ENCODE measurements at places on chromosomes 6 and 20.

- H3K27ac ChIP-seq = peak overlapping the region; percentile 13
- H3K4me3 ChIP-seq = no peak overlapping the region
- peaks cover 10% of the 10 kb centered on the region for H3K4me1 ChIP-seq
- DNase-seq = no peak
- peaks cover 34% of the 10 kb centered on the region for H3K36me3 ChIP-seq
These were observed 19.4 kb downstream of the SDHAF4 start for GRCh38 chr6:70586114-70586513.

GRCh38 chr6:167685654-167686053 lies 141.1 kb upstream of the AFDN start:
- no peaks in the 10 kb centered on the region for H3K36me3 ChIP-seq
- peaks cover 3% of the 10 kb centered on the region for H3K4me1 ChIP-seq
- H3K27ac ChIP-seq = no peak overlapping the region
- peaks cover 50% of the 10 kb centered on the region for H3K27me3 ChIP-seq
- no peak for DNase-seq

DNA sequence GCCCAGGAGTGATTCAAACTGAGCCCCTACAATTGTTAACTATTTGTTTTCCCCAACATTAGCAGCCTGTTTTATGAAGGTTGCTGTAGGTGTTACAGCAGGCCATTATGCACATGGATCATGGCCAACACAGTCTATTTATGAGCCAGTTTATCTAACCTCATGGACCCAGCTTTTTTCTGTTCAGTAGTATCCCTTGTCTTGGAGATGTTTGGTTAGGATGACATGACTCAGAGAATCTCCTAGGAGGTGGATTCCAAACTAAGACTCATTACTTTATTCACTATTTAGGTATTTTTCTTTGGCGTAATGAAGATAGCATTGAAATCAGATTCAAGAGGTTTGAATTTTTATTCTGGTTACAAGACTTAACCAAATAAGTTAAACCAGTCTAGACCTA lies 62.8 kb upstream of the TFB1M start:
- H3K27me3 ChIP-seq = no peaks in the 10 kb centered on the region
- H3K4me1 ChIP-seq = no peaks in the 10 kb centered on the region
- no peak overlapping the region for H3K27ac ChIP-seq
- no peak overlapping the region for H3K4me3 ChIP-seq
- no peak for DNase-seq

GRCh38 chr6:15901141-15902115 lies 227.5 kb upstream of the MYLIP start:
- no peaks in the 10 kb centered on the region for H3K36me3 ChIP-seq
- H3K27ac ChIP-seq = peak overlapping the region; percentile 52
- peaks cover 12% of the 10 kb centered on the region for H3K4me1 ChIP-seq
- H3K4me3 ChIP-seq = peak overlapping the region; percentile 35
- DNase-seq = no peak

DNA sequence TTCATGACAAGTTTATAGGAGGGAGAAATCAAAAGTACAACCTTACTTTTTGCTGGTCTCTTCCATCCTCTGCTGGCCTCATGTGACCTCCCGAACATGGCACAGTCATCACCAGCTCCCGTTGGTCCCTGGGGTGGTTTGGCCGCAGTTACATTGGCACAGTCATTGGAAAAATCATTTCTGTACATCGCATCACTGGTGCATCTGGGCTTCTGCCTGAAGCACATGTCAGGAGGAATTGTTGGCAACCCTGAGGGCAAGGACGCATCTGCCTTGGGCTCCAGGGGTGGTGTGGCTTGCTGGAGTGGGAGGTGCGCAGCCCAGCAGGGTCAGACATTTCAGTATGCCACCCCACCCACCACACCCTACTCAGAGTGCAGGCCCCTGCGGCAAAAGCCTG lies 162.9 kb upstream of the SLC24A3 start:
- H3K4me3 ChIP-seq = no peak overlapping the region
- no peaks in the 10 kb centered on the region for H3K27me3 ChIP-seq
- DNase-seq = no peak
- no peaks in the 10 kb centered on the region for H3K36me3 ChIP-seq
- no peak overlapping the region for H3K27ac ChIP-seq
- peaks cover 5% of the 10 kb centered on the region for H3K4me1 ChIP-seq

DNA sequence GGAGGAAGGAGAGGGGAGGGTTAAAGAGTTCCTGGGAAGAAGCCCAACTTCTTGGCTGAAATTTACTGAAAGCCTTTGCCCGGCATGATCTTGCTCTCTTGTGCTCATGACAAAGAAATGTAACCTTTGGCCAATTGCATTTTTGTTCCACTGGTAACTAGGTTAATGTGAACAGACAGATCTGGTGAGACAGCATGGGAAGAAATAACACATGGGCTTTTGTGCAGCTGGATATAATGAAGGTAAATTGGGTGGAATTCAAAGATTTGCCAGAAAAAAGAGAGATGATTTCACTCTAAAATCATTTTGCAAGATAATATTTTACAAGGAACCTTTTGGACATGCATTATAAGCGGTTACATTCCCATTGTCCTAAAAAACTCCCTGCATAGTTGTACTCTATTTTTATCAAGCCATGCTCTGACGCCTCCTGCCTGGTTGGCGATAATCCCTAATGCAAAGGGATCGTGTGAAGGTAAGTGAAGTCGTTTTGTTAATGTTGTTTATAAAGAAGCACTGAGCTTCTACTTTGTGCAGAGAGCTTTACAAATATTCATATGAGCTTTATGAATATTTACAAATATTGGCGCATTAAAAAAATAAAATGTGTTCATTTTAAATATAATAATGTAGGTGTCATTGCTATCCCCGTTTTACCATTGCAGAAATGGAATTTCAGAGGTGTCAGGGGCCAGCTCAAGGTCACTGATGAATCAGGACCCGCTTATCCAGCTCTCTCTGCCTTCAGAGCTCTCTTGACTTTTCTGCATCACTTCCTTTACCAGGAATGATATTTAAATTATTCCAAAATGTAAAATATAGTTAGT lies 161.3 kb upstream of the AGPAT4 start:
- no peaks in the 10 kb centered on the region for H3K27me3 ChIP-seq
- H3K4me3 ChIP-seq = no peak overlapping the region
- H3K36me3 ChIP-seq = no peaks in the 10 kb centered on the region
- DNase-seq = no peak
- H3K4me1 ChIP-seq = peaks cover 4% of the 10 kb centered on the region
- H3K27ac ChIP-seq = no peak overlapping the region

DNA sequence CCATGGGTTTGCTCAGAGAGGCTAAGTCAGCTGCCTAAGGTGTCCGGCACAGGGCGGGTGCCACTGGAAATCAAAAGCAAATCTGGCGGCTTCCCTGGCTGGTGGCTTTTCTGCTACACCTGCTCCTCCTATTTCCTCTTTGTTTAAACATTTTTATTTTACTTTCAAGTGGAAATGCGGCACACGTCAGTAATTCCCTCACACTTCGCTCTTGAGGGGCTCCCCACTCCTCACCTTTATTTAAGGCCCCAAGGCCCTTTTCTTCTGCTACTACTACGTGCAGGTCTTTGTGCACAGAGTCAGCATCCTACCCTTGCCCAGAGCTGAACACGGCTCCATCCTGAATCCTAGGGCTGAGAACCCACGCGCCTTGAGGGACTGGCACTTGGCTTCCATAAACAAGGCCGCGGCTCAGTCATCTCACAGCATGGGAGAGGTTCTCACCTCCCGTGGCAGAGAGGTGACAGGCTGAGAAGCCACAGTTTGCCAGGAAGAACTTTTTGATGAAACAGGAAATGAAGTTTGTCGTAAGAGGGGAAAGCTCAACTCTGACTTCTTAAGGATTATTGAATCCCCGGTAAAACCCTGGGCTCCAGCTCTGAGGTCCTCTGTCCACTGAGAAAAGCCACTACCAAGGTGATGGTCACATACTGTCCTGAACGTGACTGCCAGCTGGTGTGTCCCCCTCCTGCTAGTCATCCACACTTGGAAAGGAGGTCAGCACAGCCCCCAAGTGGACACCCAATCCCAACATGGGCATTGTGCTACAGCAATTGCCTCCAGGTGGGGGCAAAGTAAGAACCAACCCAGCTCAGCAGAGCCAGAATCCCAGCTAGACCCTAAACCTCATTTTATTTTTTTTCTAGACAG lies 48.0 kb downstream of the NFATC2 start:
- H3K4me1 ChIP-seq = peaks cover 82% of the 10 kb centered on the region
- peak overlapping the region; percentile 92 for H3K27ac ChIP-seq
- no peak for DNase-seq
- H3K4me3 ChIP-seq = peak overlapping the region; percentile 77
- H3K36me3 ChIP-seq = peaks cover 60% of the 10 kb centered on the region

- no peaks in the 10 kb centered on the region for H3K27me3 ChIP-seq
- peaks cover 7% of the 10 kb centered on the region for H3K4me1 ChIP-seq
- no peak for DNase-seq
- no peak overlapping the region for H3K4me3 ChIP-seq
- H3K36me3 ChIP-seq = peaks cover 11% of the 10 kb centered on the region
These were observed 44.3 kb upstream of the IRF4 start for GRCh38 chr6:347232-347631.

GRCh38 chr6:4780360-4780812 lies 4.2 kb downstream of the CDYL start:
- peaks cover 42% of the 10 kb centered on the region for H3K4me1 ChIP-seq
- peaks cover 32% of the 10 kb centered on the region for H3K36me3 ChIP-seq
- no peak overlapping the region for H3K4me3 ChIP-seq
- no peak overlapping the region for H3K27ac ChIP-seq
- DNase-seq = no peak
- H3K27me3 ChIP-seq = no peaks in the 10 kb centered on the region

- no peak overlapping the region for H3K27ac ChIP-seq
- no peak overlapping the region for H3K4me3 ChIP-seq
- H3K4me1 ChIP-seq = no peaks in the 10 kb centered on the region
- no peak for DNase-seq
- H3K36me3 ChIP-seq = no peaks in the 10 kb centered on the region
These were observed 34.8 kb upstream of the JAG1 start for GRCh38 chr20:10708351-10709185.

DNA sequence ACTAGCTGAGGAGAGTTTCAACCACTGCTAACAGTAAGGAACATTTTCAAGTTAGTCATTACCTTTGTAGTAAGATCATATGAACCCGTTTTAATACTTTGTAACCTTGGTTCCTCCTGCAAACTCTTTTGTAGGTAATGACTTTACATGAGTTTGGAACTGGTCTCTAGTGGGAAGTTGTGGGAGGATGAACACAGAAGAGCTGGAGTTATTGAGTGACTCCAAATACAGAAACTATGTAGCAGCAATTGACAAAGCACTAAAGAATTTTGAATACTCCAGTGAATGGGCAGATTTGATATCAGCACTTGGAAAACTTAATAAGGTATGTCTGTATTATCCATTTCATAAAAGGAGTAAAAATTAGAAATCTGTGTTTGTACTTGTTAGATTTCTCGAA lies 29.3 kb downstream of the DOP1A start:
- peaks cover 20% of the 10 kb centered on the region for H3K36me3 ChIP-seq
- no peak overlapping the region for H3K27ac ChIP-seq
- no peak for DNase-seq
- no peak overlapping the region for H3K4me3 ChIP-seq
- H3K27me3 ChIP-seq = no peaks in the 10 kb centered on the region
